Hepatocyte (in vitro differentiated cells): ENCODE measurements at places on chromosomes 13 and 19. TPM values are rescaled to one million over a fixed set of nuclear protein-coding genes. Genes with fewer than 3 reads are reported as not detected.
A peak's percentile ranks its signal among the peaks of the same experiment; 100 is the strongest.

The GPR12 gene
- polyA plus RNA-seq: not detected in 2 replicates

The CNFN gene
- 8.3 and 8.8 TPM in 2 replicates for polyA plus RNA-seq

The PRSS57 gene
- polyA plus RNA-seq: 1.2 TPM in 1 of 2 replicates, not detected in the other

DNA sequence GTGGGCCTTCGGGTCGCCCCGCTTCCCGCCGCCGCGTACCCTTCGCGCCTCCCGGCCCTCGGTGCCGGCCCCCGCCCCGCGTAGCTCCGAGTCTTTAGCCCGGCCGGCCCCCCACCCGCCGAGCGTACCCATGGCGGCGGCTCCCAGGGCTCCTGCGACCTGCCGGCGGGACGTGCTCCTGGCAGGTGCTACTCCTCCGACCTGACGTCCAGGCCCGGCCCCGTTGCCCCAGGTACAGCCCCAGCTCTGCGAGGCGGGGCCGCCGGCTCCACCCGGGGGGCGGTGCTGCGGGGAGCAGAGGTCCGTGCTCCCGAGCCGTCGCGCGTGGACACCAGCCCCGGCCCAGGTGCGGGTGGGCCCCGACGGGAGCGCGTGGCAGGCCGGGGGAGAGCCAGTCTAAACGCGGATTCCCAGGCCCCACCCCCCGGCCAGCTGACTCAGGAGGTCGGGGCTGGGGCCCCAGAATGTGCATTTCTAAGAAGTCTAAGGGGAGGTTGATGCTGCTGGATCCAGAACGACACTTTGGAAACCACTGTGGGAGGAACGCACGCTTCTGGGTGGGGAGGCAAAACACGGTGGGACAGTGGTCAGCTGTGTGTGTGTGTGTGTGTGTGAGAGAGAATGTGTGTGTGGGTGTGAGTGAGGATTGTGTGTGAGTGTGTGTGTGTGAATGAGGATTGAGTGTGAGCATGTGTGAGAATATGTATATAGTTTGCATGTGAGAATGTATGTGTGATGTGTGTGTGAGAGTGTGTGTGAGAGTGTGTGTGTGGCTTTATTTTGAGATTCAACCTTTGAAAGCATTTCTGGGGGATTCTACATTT lies at the start of gene SLC15A1:
Gene SLC15A1, minus strand, starts transcription at position 206 of the 824 bp plus-strand sequence. Its CDS starts 74 bp downstream, at position 132.
- DNase-seq: peak; percentile 63

DNA sequence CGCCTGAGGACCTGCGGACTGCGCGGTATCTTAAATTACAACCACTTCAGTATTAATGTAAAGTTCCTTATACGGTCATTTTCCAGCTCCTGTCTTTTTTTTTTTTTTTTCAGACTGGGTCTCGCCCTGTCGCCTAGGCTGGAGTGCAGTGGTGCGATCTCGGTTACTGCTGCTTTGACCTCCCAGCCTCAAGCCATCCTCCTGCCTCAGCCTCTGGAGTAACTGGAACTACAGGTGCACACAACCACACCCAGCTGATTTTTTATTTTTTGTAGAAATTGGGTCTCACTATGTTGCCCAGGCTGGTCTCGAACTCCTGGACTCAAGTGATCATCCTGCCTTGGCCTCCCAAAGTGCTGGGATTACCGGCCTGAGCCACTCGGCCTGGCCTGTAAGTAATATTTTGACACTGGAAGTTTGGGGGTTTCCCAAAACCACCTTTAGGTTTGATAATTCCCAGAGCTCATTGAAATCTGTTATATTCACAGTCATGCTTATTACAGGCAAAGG lies 406 bp upstream of the EID2B start:
- no peak for DNase-seq

GRCh38 chr19:1999856-2000515 lies 15.5 kb downstream of the BTBD2 start:
- DNase-seq: peak; percentile 4

DNA sequence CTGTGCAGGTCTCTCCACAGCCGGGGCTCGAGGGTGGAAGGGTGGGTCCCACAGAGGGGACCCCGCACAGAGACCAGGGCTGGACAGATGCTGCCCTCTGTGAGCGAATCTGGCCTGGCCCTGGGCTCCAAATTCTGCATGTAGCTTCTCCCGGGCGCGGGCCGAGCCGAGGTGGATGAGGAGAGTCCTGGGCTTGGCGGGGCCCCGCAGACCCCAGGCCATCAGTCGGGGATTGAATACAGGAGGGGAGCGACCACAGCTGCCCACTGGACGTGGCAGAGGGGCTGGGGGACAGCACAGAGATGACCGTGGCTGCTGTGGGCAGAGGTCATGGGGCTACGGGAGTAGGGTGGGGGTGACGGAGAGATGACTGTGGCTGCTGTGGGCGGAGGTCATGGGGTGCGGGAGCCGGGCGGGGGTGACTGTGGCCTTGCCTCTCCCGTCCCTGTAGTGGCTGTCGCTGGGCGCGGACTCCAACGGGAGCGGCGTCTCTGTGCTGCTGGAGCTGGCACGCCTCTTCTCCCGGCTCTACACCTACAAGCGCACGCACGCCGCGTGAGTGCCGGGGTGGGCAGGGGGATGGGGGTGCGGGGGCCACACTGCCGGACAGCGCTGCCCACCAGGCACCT lies 15.5 kb downstream of the NCLN start:
- no peak for DNase-seq

- DNase-seq: no peak
These were observed 1438.6 kb downstream of the UQCRFS1 start for GRCh38 chr19:27774337-27774736.

DNA sequence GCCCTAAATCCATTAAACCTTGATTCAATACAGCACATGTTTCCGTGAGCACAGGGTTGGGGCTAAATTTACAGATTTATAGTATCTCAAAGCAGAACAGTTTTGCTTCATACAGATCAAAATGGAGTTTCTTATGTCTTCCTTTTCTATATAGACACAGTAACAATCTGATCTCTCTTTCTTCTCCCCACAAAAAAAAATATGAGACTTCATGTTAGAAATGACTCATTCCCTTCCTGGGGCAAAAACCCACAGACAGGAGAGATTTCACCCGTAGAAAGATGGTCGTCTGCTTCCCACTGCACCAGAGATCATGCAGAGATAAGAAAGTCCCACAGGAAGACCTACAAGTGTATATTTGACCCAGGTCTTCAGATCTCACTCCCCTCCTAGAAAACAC lies 7.7 kb upstream of the ZNF611 start:
- DNase-seq: no peak
